HuH-7.5 (cell line): ENCODE measurements at places on chromosomes 7 and 10.

- no peak for DNase-seq
Observed at GRCh38 chr10:16992611-16993119, 136.9 kb downstream of the CUBN start.

- no peak for DNase-seq
Observed at GRCh38 chr10:70085975-70086613, 33.4 kb downstream of the MACROH2A2 start.

DNA sequence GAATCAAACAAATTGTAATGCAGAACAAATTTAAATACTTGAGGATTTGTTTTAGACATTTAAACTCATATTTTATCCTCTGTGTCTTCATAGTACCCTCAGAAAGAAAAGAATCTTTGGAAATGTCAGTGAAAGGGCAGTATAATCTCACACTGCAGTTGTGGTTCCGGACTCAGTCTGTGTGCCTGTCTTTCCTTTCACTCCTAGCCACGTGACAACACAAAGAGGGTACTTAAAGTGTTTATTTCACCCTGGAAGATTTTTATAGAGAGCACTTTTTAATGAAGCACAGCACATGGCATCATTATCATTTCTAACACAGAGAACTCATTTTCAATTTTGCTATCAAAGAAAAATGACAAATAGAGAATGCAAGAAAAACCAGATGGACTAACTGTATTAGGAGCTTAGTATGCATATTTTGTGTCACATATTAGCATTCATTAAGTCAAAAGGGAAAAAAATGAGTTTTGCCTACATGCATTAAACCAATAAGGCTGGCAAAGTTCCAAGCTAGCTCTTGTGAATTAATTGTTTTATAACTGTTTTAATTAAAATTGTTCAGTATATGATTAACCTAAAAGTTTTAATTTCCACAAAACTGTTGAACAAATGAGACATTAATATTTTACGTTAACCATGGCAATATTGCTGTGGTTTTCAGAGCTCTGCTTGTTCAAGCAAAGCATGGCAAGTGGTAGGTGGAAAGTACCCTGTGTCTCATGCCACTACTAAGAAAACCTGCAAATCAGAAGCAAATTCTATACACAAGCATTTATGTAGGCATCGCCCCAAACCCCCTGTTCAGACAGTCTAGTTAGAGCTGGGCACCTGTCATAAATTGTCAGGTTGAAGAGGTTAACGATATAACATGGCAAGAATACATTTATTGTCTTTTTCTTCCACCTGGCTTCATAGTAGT is 65.9 kb downstream of the AUTS2 start:
- no peak for DNase-seq

- peak; percentile 15 for DNase-seq
Observed at GRCh38 chr10:21020545-21020944, 123.4 kb upstream of the NEBL start.

- no peak for DNase-seq
Observed at GRCh38 chr7:98659756-98660155, 42.7 kb downstream of the NPTX2 start.

DNA sequence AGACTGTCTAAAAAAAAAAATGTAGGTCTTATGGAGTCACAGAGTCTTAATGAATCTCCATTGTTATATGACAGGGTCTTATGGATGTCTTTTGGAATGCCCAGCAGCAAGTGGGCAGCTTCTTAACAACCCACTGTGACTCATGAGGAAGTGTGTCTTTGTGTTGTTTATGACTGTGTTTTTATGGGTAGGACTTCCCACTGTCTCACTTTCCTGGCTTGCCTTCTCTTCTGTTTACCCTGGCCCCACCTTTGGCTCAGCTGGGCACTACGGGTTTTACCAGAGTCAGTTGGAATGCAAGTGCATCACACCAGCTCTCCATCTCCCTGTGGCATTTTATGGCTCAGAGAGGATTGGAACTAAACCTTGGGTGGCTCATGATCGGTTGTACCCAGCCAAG is 580.5 kb downstream of the AUTS2 start:
- no peak for DNase-seq

GRCh38 chr7:47720141-47720906 is 138.4 kb upstream of the TNS3 start:
- DNase-seq: no peak

DNA sequence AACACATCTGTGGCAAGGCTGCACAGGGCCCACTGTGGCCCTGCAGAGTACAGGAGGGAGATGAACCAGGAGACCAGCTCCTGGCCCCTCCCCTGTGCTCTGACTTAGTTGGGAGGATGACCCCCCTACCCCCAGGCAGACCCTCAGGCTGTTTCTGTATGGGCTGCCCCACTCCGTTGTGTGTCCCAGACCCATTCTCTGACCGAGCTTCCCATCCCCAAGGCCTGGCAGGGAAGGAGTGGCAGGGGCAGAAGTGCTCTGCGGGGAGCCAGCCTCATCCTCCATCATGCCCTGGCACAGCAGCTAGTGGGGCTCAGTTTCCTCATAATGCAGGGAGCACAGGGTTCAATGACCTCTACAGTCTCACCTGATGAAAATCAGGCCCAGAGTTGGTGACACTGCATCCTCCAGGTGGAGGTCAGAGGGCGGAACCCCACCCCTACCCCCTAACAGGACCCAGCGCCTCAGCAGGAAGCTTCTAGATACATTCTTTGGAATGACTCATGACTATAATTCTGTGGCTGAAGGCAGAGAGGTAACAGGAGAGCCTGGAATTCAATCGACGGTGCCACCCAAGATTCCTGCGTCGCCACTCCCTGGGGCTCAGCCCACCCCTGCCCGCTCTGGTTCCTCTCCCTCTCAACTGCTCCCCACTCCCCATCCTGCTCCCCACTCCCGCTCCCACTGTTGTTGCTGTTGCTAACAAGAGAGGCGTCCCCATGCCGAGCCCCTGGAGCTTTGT is 18.2 kb downstream of the PODXL start:
- no peak for DNase-seq

GRCh38 chr7:17130281-17131059 is 168.0 kb upstream of the AHR start:
- peak; percentile 58 for DNase-seq

- peak; percentile 19 for DNase-seq
Observed at GRCh38 chr10:84613336-84614021, 285.1 kb downstream of the CCSER2 start.

GRCh38 chr10:71064413-71065118 is 147.8 kb upstream of the UNC5B start:
- DNase-seq: no peak

GRCh38 chr7:12549106-12549505 is 21.4 kb upstream of the SCIN start:
- no peak for DNase-seq

DNA sequence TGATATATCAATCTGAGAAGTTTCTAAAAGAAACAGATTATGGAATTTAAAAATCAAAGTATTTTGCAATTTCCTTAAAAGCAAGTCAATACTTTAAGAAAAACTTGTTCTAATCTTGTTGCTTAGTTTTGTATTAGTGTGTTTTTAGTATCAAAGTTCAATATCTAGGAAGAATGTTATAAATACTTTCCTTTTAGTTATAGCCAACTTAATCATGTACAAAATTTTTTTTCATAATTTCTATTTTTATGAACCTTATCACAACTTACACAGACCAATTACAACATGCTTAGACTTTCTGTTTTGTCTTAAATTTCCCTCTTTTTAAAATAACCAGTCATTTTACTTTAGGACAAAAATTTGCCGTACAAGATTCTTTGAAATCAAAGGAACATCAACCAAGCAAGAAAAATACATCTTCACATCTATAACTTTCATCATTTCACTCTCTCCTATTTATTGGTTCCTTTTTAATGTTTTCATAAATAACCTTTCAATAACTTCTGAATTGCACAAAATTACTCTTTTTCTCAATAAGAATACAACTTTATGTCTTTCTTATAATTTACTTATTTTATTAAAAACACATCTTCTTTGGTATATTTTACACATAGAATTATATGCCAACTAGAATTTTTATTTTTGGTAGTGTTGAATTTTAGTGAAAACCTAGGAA is 308.2 kb upstream of the GLI3 start:
- DNase-seq: no peak

GRCh38 chr10:114110174-114110972 is 63.6 kb downstream of the CCDC186 start:
- DNase-seq: no peak

- no peak for DNase-seq
Observed at GRCh38 chr7:53697913-53698312, 662.5 kb downstream of the POM121L12 start.

- DNase-seq: no peak
Observed at GRCh38 chr10:14491811-14492210, 161.1 kb upstream of the FRMD4A start.

GRCh38 chr7:150753826-150754603 is 16.8 kb downstream of the GIMAP5 start:
- DNase-seq: no peak

DNA sequence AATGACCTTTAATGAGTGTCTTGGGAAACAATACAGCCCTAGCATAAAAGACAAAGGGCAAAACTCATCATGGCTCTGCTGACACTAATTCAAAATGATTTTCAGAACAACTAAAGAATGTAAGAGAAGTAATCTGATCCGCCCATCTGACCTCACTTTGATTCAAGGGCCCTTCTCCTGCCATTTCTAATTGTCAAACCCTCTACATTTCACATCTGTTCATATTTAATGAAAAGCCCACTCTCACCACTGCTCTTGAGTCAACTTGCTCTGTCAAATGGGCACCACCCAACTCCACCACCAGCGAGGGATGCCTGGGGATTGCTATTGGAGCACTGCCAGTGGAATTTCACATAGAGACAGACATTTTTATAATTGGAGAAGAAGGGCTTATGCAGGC is 639.2 kb downstream of the KCNMA1 start:
- no peak for DNase-seq

- DNase-seq: no peak
Observed at GRCh38 chr10:133100706-133101415, 13.1 kb downstream of the ADGRA1 start.

DNA sequence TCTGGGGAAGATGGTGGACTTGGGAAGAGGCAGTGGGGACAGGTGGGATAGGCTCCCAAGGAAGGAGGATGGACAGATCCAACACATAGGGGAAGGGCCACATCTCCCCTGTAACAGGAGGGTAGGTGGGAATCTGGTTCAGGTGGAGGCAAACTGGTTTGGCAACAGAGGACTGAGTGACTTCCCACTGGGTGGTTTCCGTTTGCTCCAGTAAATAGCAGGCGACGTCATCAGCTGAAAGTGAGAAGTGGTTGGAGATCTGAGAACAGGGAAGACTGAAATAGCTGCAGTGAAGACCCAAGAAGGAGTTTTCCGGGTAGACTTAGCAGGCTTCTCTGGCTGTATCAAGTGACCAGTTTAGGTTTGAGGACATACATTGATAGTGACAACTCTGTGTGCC is 504.4 kb downstream of the GALNT17 start:
- DNase-seq: no peak

GRCh38 chr7:130917669-130918128 is 183.7 kb upstream of the KLF14 start:
- no peak for DNase-seq

- DNase-seq: peak; percentile 51
Observed at GRCh38 chr10:25113191-25114035, 61.4 kb upstream of the GPR158 start.

- DNase-seq: no peak
Observed at GRCh38 chr7:128069373-128070364, 38.4 kb upstream of the LRRC4 start.

DNA sequence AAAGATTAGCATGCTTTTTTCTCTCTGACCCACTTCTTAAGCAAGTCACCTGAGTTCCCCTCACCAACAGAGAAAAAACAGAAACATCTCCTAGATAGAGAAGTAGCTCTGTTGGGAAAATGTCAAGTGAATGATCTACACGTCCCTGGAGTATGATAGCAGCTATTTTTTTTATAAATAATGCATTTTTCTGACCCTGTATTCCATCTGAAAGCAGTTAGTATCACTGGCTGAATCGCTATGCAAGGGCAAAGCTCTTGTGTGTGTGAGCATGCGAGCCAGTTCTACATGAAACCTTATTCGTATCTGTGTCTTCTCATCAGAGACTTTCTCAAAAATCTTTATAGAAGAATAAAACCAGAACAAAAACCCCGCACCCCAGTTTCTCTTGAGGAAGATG is 8.2 kb downstream of the ANKMY2 start:
- DNase-seq: no peak
